ENCODE measurements at places on chromosomes 5 and 9. TPM values are rescaled to one million over a fixed set of nuclear protein-coding genes. Genes with fewer than 3 reads are reported as not detected.

Gene ZNF346
- total RNA-seq, result 7.9 TPM

Gene AGXT2
- not detected for total RNA-seq

DNA sequence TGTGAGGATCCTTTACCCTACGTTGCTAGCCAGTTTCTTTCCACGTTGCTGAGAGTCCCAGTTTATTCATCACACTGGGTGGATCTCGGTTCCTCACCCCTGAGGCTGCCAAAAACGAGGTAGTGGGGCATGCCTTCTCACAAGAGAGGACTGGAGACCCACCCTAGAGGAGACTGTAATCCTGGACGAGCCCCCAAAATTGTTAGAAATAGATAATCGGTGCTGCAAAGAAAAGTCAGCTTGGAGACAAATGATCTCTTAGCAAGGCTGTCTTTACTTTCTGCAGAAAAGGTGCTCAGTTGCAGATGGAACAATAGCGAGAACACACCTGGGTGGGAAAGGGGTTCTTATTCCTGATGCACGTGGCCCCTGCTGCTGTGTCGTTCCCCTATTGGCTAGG, 101.8 kb downstream of the TMEM167A start:
- no peak for DNase-seq
- H3K27me3 ChIP-seq, result no peaks in the 10 kb centered on the region
- no peak overlapping the region for H3K27ac ChIP-seq
- H3K36me3 ChIP-seq, result no peaks in the 10 kb centered on the region
- no peaks in the 10 kb centered on the region for H3K4me1 ChIP-seq

- no peak for DNase-seq
- no peaks in the 10 kb centered on the region for H3K36me3 ChIP-seq
- H3K27me3 ChIP-seq, result no peaks in the 10 kb centered on the region
- H3K4me1 ChIP-seq, result peaks cover 13% of the 10 kb centered on the region
- no peak overlapping the region for H3K4me3 ChIP-seq
Observed at GRCh38 chr9:125544484-125544883, 162.5 kb downstream of the MAPKAP1 start.

DNA sequence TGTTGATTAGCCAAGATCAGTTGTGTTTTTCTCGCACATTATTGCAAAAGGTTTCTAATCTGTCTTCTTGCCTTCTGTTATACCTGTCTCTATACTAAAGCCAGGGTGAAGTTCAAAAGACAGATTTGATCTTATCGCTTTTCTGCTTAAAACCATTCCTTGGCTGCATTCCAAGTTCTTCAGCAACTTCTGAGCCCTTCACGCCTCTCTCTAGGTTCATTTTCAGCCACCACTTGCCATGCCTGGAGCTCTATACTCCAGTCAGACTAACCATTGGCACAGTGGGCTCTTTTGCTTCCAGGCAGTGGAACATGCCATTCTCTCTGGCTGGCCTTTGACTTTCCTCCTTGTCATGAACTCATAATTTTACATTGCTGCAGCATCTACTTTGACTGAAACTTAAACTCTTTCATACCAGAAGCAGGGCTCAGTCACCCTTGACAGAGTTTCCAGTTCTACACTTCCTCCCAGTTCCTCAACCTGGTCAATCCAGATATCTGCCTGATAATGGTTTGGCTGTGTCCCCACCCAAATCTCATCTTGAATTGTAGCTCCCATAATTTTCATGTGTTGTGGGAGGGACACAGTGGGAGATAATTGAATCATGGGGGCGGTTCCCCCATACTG, 114.4 kb downstream of the SLC12A2 start:
- H3K4me3 ChIP-seq, result no peak overlapping the region
- H3K27ac ChIP-seq, result peak overlapping the region; percentile 88
- H3K27me3 ChIP-seq, result no peaks in the 10 kb centered on the region
- DNase-seq, result no peak
- H3K4me1 ChIP-seq, result peaks cover 47% of the 10 kb centered on the region
- no peaks in the 10 kb centered on the region for H3K36me3 ChIP-seq

DNA sequence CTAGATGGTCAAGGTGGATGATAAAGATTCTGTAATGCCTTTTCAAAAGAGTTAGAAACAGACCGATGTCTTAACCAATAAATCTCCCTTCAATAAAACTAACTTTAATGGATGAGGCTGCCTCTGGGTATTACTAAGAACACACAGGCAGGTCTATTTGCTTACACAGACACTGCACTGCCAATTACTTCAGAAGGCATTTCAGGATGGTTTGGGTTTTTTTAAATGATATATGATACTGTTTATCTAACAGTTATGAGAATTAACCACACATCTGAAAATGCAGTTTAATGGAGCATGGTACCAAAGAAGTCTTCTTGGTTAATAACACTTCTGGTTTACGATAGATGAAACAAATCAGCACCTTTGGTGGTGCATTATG, 367.9 kb upstream of the GRAMD2B start:
- no peak for DNase-seq
- no peak overlapping the region for H3K27ac ChIP-seq
- no peaks in the 10 kb centered on the region for H3K36me3 ChIP-seq
- H3K4me1 ChIP-seq, result no peaks in the 10 kb centered on the region

DNA sequence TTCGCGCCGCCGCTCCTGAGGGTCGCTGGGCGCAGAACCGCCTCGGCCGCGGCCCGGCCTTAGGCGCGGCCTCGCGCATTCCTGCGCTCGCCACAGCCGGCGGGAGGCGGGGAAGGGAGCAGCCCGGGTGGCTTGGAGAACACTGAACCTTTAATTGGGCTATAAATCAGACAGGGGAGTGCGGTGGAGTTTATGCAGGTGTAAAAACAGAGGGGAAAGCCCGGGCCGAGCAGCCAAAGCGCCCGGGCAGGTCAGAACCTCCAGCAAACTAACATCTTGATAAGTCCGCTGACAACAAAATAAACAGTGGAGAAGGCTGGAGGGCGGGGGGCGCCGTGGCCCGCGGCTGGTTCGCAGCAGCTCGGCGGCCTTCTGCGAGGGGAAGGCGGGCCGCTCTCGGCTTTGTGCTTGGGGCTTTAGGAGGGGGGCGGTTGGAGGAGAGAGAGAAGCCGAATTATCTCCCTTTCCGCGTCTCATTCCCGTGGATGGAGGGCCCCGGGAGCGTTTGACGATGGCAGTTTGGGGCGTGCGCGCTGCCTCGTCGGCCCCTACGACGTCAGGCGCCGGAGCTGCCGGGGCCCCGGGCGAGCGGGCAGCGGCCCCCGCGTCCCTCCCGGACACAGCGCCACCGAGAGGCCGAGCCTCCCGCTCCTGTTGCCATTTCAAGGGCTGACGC, 11.3 kb downstream of the FOXD1 start:
- no peaks in the 10 kb centered on the region for H3K36me3 ChIP-seq
- H3K4me1 ChIP-seq, result peaks cover 5% of the 10 kb centered on the region
- DNase-seq, result peak; percentile 59
- peak overlapping the region; percentile 47 for H3K4me3 ChIP-seq

- peak; percentile 82 for DNase-seq
- H3K27me3 ChIP-seq, result no peaks in the 10 kb centered on the region
- peak overlapping the region; percentile 66 for H3K27ac ChIP-seq
- peaks cover 5% of the 10 kb centered on the region for H3K36me3 ChIP-seq
- H3K4me3 ChIP-seq, result peak overlapping the region; percentile 15
Observed at GRCh38 chr9:131237931-131238401, 38.3 kb downstream of the FAM78A start.

DNA sequence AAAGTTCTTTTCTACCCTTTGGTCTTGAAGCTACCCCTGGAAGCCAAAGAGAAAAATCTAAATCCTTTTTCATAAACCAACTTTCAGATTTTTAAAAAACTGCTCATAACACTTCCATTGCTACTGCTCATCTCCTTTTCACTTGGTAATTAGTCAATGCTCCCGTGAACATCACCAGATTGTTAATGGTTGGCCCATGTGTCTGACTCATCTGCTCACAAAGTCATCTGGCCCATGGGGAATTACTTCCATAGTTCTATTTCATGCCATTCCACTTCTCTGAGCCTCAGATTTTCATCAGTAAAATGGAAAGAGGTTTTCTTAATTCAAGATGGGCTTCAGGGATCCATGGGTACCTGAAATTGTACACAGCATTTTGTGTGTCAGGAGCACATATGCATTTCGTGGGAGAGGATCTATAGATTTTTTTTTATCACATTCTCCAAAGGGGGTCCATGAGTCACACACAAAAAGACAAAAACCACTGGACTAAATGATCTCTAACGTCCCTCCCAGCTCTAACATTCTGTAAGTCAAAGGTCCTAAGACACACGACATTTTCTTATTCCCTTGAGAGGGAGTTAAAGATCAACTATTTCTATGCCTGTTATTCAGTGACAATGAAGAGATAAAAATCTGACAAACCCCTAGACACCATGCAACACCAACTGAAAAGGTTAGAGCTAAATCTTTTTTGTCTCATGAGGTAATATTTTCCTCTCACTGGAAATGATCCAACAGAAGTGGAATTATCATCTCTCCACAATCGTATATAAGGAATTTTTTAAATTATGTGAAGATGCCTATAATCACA, 75.4 kb downstream of the TEX10 start:
- peaks cover 3% of the 10 kb centered on the region for H3K36me3 ChIP-seq
- H3K4me3 ChIP-seq, result no peak overlapping the region
- DNase-seq, result no peak
- no peaks in the 10 kb centered on the region for H3K4me1 ChIP-seq
- no peak overlapping the region for H3K27ac ChIP-seq

DNA sequence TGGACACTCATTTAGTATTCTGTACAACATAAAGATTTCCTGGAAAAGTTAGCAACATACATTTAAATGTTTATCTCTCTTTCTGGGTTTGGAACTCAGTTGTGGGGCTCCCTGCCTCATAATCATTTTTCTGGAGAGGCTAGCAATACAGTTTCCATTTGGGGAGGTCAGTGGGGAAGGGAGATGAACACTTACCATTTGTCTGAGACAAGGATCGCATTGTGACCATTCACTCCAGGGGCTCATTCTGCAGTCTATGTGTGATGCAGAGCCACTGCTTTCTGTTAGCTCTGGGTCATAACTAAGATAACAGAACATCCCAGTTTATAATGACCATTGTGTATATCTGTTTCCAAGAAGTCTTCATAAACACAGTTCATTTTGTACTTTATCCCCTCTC, 22.4 kb downstream of the C9 start:
- no peak overlapping the region for H3K27ac ChIP-seq
- no peaks in the 10 kb centered on the region for H3K4me1 ChIP-seq
- no peaks in the 10 kb centered on the region for H3K27me3 ChIP-seq
- H3K4me3 ChIP-seq, result no peak overlapping the region
- H3K36me3 ChIP-seq, result no peaks in the 10 kb centered on the region

DNA sequence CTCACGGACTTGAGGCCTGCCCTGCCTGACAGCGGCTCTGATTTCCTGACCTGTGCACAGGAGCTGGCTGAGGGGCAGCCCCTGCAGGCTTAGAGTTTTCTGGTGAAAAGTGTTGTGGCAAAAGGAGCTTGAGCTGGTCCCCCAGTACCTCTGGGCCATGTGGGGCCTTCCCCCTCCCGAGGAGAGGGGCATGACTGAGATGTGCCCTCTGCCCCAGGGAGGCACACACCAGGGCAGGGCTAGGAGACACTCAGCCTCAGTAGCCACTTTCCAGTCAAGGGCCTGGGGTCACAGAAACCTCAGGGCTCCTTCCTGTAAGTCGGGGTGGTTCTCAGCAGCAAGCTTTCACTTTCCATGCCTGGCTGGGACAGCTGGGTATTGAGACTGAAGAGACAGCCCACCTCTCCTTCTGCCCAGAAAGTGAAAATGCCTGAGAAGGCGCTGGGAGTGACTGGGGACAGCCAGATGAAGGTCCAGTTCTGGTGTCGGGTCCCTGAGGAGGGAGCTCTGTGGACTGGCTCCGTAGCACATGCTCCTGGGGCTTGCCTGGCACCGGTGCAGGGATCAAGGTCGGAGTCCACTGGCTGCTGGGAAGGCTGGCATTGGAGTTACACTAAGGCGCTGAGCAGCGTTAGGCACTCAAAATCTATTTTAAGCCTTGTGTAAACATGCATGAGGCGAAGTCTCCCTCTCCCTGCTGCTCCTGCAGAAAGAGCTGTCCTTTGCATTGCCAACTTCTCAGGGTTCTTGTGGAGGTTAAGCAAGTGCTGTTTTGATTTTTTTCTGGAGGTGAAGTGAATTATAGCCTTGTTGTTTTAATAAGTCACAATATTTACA, 394.9 kb downstream of the GADD45G start:
- peaks cover 52% of the 10 kb centered on the region for H3K4me1 ChIP-seq
- peak; percentile 67 for DNase-seq
- peak overlapping the region; percentile 82 for H3K27ac ChIP-seq
- no peaks in the 10 kb centered on the region for H3K36me3 ChIP-seq
- no peaks in the 10 kb centered on the region for H3K27me3 ChIP-seq

GRCh38 chr5:139897342-139897741, 101.7 kb downstream of the PSD2 start:
- no peak overlapping the region for H3K27ac ChIP-seq
- no peaks in the 10 kb centered on the region for H3K27me3 ChIP-seq
- H3K36me3 ChIP-seq, result no peaks in the 10 kb centered on the region

- no peak for DNase-seq
- H3K27me3 ChIP-seq, result no peaks in the 10 kb centered on the region
Observed at GRCh38 chr9:72360324-72360723, 4.7 kb downstream of the ZFAND5 start.

DNA sequence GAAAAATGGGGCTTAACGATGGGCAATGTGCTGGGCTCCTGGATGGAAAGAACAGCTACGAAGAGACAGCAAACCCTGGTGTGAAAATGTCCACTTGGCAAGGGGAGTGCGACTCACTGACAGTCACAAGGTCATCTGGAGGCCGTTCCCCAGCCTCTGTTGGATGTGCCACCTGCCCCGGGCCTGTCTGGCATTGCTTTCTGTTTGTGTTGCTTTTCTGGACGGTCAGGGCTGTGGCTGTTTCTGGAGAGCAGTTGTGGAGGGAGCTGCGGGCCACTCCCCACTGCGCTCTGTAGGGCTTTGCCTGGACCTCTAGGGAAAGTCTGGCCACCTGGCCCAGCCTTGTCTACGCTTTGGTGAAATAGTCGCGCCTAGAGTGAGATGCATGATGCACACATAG, 185.3 kb downstream of the IRX1 start:
- H3K27me3 ChIP-seq, result no peaks in the 10 kb centered on the region
- no peaks in the 10 kb centered on the region for H3K4me1 ChIP-seq
- no peak overlapping the region for H3K4me3 ChIP-seq
- H3K36me3 ChIP-seq, result no peaks in the 10 kb centered on the region

All from psoas muscle (tissue), 8 donors.